Stimulated activated naive B cell treated with anti-CD40 and anti-IgM and Interleukin-4, amounts not matched to agents 10 μg/mL and 1 μg/mL and 100 μg/mL, for 72 hours (primary cell): ENCODE measurements at places on chromosomes 1 and 21.

DNA sequence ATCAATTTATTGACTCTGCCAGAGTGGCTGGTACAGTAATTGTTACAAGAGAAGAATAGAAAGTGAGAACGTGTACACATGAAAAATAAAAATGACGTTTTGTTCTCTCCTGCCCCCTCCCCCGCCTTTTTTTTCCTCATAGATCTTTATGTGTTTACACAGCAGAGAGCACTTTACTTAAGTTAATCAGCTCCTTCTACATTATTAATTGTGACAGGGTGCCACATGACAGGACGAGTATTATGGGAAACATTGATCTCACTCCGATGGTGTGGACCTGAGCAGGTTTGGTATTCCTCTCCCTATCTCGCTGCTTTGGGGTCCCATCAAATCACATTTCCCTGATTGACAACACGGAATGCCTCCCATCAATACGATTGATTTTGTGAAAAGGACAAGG lies 285.7 kb downstream of the TM2D1 start:
- H3K4me1 ChIP-seq = no peaks in the 10 kb centered on the region
- no peak overlapping the region for H3K4me3 ChIP-seq
- no peak overlapping the region for H3K27ac ChIP-seq
- no peak for DNase-seq
- peaks cover 7% of the 10 kb centered on the region for H3K27me3 ChIP-seq
- H3K36me3 ChIP-seq = no peaks in the 10 kb centered on the region

DNA sequence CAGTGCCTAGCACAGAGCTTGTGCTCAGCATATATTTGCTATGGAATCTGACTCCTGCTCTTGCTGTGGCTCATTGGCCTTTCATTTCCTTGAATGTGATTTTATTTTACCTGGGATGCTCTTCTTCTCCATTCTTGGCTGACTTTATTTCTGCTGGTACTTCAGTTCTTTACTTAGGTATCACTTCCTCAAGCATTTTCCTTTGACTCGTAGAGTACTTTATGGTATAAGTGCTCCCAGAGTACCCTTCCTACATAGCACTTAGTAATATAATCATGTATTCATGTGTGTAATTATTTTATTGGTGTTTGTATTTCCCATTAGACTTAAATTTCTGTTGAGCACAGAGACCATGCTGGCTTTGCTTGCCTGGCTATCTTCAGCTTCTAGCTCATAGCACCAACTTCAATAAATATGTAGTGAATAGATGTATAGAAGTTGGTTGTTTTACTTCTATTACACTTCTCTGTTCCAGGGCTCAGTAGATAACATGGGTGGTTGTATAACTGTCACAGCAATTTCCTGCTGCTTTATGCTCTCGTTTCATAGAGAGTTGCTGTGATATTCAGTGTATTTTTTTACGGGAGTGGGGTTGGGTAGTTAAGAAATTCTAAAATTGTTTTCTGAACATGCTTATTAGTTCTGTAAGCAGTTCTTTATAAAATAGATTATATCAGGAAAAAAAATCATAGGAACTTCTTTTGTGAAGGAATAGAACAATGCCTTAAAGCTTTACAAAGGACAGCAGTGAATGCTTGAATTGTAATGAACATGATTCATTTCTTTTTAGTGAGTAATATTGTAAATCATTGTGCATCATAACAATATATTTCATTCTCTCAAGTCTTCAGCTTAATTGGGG lies 112.2 kb downstream of the NEK7 start:
- no peak overlapping the region for H3K4me3 ChIP-seq
- DNase-seq = no peak
- H3K27ac ChIP-seq = no peak overlapping the region
- H3K27me3 ChIP-seq = no peaks in the 10 kb centered on the region

DNA sequence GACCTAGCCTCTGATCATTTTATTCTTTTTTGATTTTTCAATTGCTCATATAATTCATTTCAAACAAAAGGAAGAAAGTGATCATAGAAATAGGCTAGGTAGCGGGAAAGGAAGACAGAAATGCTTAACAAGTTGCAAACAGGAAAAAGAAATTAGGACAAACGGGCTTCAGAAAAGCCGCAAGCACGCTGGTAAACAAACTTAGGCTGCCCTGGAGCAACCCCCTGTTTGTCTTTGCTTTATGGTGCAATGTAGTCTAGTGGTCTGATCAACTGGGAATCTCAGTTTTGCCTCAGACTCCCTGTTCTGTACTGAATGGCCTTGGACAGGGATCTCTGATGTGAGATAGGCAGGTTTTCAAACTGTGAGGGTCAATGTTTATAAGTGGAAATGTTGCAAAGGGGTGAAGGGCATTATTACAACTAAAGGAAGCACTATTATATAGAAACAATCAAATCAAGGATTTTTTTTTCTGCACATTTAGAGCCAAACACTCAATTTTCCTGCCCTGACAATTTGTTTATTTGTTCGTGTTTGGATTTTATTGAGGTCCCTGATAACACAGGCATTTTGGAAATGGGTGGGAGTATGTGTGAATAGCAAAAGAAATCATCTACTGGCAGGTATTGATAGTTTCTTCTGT lies 146.8 kb upstream of the NRIP1 start:
- no peak for DNase-seq
- H3K4me1 ChIP-seq = peaks cover 14% of the 10 kb centered on the region
- peaks cover 8% of the 10 kb centered on the region for H3K27me3 ChIP-seq

GRCh38 chr1:220556641-220557040 lies 28.7 kb downstream of the MARK1 start:
- no peak for DNase-seq
- H3K4me1 ChIP-seq = no peaks in the 10 kb centered on the region
- H3K27me3 ChIP-seq = peaks cover 6% of the 10 kb centered on the region
- H3K27ac ChIP-seq = no peak overlapping the region
- H3K36me3 ChIP-seq = no peaks in the 10 kb centered on the region

GRCh38 chr1:60911966-60912697 lies 170.2 kb upstream of the NFIA start:
- no peak for DNase-seq
- H3K36me3 ChIP-seq = no peaks in the 10 kb centered on the region
- no peaks in the 10 kb centered on the region for H3K4me1 ChIP-seq
- H3K4me3 ChIP-seq = no peak overlapping the region

GRCh38 chr21:42337830-42338728 lies 12.7 kb downstream of the TFF2 start:
- peak overlapping the region; percentile 25 for H3K4me3 ChIP-seq
- H3K27ac ChIP-seq = no peak overlapping the region
- H3K4me1 ChIP-seq = peaks cover 12% of the 10 kb centered on the region
- H3K27me3 ChIP-seq = peaks cover 10% of the 10 kb centered on the region
- no peaks in the 10 kb centered on the region for H3K36me3 ChIP-seq
- peak; percentile 70 for DNase-seq

GRCh38 chr1:84775535-84775920 lies 85.3 kb upstream of the SSX2IP start:
- peaks cover 4% of the 10 kb centered on the region for H3K27me3 ChIP-seq
- DNase-seq = no peak
- no peaks in the 10 kb centered on the region for H3K4me1 ChIP-seq
- H3K36me3 ChIP-seq = no peaks in the 10 kb centered on the region
- no peak overlapping the region for H3K4me3 ChIP-seq
